Keratinocyte (primary cell): ENCODE measurements at places on chromosomes 12 and 14.

- H3K36me3 ChIP-seq = no peaks in the 10 kb centered on the region
- H3K27ac ChIP-seq = no peak overlapping the region
- H3K4me1 ChIP-seq = no peaks in the 10 kb centered on the region
- H3K4me3 ChIP-seq = no peak overlapping the region
- peaks cover 4% of the 10 kb centered on the region for H3K27me3 ChIP-seq
These were observed 27.5 kb upstream of the JPH4 start for GRCh38 chr14:23605931-23606585.

DNA sequence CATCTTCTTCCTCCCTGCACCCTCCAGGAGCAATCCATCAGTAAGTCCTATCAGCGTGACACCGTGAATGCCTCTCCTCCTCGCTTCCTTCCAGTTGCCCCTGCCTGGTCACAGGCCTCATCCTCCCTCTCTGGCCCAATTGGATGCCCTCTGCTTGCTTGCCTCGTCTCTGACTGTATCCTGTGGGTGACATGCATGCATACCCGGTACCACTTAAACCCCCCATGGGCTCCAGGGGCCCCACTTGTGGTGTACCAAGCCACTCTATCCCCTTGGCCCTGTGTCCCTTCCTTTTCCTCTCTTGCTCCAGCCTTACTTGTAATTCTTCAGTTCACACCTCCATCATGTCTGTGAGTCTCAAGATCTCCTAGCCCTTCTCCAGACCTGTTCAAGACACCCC, 106.0 kb upstream of the RTL1 start:
- no peak overlapping the region for H3K4me3 ChIP-seq
- H3K4me1 ChIP-seq = no peaks in the 10 kb centered on the region
- no peak overlapping the region for H3K27ac ChIP-seq

DNA sequence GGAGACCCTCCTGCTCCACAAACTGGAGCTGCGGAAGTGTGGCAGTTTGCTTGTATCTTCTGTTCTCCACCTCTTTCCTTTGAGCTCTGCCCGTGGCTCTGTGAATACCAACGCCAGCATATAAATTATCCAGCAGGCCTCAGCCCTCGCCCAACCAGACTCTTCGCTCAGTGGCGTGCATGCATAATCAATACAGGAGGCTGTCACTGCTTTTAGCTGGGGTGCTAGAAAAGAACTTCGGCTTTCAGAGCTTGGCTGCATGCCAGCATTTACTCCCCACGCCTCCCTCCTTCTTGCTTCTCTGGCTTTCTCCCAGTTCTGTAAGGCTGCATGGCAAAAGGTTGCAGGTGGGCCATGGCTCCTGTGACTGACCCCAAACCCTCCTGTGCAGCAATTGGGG, 26.9 kb downstream of the NRXN3 start:
- H3K4me1 ChIP-seq = no peaks in the 10 kb centered on the region
- H3K27me3 ChIP-seq = peaks cover 14% of the 10 kb centered on the region
- H3K4me3 ChIP-seq = no peak overlapping the region
- H3K27ac ChIP-seq = no peak overlapping the region

- no peaks in the 10 kb centered on the region for H3K36me3 ChIP-seq
- no peaks in the 10 kb centered on the region for H3K4me1 ChIP-seq
- H3K27me3 ChIP-seq = no peaks in the 10 kb centered on the region
These were observed 949.7 kb downstream of the TRHDE start for GRCh38 chr12:73221836-73222235.

DNA sequence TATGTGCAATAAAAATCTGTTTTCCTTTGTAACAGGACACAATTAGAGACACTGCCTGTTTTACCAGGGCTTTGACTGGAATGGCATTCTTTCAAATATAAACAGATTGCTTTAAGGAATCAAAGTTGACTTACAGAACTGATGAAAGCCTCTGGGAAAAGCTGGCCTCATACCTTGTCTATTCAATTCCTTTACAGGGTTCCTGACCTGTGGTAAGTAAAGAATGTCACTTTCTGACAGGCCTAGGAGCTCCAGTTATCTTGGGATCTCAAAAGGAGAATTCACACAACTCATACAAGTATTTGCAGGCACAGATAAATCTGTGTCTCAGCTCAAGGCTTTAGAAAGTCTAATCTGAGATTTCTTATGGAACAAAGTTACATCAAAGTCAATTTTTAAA, 88.4 kb downstream of the BCAT1 start:
- H3K4me3 ChIP-seq = no peak overlapping the region
- peaks cover 17% of the 10 kb centered on the region for H3K4me1 ChIP-seq
- H3K27me3 ChIP-seq = no peaks in the 10 kb centered on the region
- H3K36me3 ChIP-seq = no peaks in the 10 kb centered on the region
